ENCODE measurements at places on chromosomes 4 and X. TPM values are rescaled to one million over a fixed set of nuclear protein-coding genes. Genes with fewer than 3 reads are reported as not detected.

- no peak for DNase-seq
- no peaks in the 10 kb centered on the region for H3K36me3 ChIP-seq
- H3K27me3 ChIP-seq: no peaks in the 10 kb centered on the region
- H3K4me3 ChIP-seq: no peak overlapping the region
- no peaks in the 10 kb centered on the region for H3K4me1 ChIP-seq
- no peak overlapping the region for H3K27ac ChIP-seq
Observed at GRCh38 chr4:112942077-112942476, 107.4 kb upstream of the ANK2 start.

DNA sequence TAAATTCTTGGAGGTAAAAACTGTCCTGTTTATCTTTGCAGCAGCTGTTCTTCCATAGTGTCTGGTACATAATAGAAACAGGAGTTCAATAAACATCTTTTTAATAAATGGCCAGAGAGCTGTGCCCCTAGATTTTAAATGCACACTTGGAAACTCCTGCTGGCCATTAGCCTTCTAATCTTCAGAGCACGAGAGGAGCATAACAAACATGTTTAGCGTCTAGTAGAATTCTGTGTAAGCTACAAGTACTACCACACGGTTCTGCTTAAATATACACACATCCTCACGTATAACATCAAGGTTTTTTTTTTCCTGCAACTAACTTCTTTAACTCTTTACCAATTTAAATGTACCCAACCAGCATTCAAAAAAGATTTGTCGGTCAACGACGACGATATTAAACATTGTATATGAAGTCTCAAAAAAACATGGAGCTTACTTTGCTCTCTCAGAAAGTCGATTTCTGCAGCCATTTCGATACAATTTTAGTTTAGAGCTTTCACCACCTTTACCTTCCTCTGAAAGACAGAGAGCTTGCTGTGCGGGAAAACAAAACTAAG lies 628 bp downstream of the SCLT1 start:
- peak overlapping the region; percentile 75 for H3K4me3 ChIP-seq
- H3K4me1 ChIP-seq: peaks cover 28% of the 10 kb centered on the region
- H3K36me3 ChIP-seq: no peaks in the 10 kb centered on the region
- DNase-seq: no peak

DNA sequence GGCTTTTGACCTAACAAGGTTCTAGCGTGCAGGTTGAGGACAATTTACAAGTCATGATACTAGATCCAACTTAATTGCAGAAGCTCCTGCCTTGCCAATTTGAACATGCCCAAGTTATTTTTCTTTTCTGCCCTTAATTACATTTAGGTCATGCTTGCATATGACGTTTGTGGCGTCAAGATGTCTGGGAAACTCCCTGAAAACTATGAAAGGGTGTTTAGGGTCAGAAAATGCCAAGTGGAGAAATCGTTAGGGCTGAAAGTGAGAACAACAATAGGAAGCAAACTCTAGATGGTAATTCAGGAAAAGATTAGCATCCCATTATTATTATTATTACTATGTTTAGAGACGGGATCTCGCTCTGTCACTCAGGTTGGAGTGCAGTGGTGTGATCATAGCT lies 38.2 kb upstream of the PLAC8 start:
- H3K4me3 ChIP-seq: no peak overlapping the region
- H3K27ac ChIP-seq: no peak overlapping the region
- no peaks in the 10 kb centered on the region for H3K4me1 ChIP-seq
- no peaks in the 10 kb centered on the region for H3K27me3 ChIP-seq

- H3K4me1 ChIP-seq: no peaks in the 10 kb centered on the region
- no peaks in the 10 kb centered on the region for H3K27me3 ChIP-seq
- no peaks in the 10 kb centered on the region for H3K36me3 ChIP-seq
Observed at GRCh38 chr4:39427520-39428114, 20.9 kb downstream of the KLB start.

DNA sequence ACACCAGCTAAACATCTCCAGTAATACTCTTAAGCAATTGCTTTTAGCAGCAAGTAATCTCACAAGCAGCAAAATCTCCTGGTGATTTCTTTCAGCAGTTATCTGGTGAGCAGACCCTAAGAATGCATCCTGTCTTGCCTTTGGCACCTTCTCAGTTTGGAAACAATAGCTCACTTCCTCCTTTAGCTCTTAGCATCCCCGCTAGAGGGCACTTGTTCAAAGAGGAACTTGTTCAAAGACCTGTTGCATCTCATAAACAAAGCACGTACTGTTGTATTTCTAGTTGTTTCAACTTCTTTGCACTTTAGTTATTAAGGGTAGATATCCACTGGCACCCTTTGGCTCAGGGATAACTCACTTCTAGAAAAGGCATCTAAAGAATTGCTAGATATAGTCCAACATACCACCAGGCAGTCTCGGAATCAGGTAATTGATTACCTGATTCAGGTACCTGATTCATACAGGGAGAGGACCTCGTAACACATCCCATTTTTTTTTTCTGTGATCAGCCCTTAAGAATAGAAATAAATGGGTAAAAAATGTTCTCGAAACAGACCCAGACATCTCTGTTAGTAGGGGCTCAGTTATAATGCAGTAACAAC lies 81.9 kb upstream of the QRFPR start:
- H3K4me3 ChIP-seq: no peak overlapping the region
- no peak for DNase-seq
- no peaks in the 10 kb centered on the region for H3K36me3 ChIP-seq
- no peaks in the 10 kb centered on the region for H3K4me1 ChIP-seq
- no peaks in the 10 kb centered on the region for H3K27me3 ChIP-seq
- H3K27ac ChIP-seq: no peak overlapping the region

DNA sequence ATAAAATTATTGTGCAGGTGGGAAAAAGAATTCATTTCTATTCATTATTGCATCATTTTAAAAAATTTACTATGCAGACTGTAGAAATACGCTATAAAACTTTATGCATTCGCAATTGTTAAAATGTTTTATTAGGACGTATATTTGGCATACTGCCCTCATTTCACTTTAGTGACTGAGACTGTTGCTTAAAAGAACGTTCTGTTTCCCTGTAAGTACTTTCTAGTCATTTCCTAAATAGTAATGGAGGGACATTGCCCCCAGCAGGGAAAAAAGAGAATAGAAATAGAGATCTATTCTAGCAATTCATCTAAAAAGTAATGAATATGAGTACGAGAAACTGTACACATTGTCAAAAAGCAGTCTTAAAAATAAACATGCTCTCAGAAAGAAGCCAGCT lies 1295.8 kb upstream of the TENM3 start:
- no peak for DNase-seq
- no peaks in the 10 kb centered on the region for H3K4me1 ChIP-seq
- no peaks in the 10 kb centered on the region for H3K27me3 ChIP-seq

DNA sequence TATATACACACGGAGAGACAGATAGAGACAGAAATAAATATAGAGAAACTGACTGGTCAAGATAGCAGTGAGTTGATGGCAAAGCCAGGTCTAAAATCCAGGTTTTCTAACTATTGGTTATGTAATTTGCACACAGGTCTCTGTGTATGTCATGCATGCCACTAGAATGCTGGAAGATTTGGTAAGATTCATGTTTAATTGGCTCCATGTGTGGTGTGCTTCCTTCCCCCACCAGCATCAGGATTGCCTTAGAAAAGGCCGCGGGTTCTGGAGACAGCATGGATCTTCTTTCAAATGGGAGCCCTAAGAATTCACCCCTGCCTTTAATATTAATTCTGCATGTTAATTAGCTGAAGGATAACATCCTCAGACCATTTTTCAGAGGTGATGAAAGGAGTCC lies 31.3 kb downstream of the HAND2 start:
- DNase-seq: no peak
- no peaks in the 10 kb centered on the region for H3K27me3 ChIP-seq
- H3K4me3 ChIP-seq: no peak overlapping the region
- no peak overlapping the region for H3K27ac ChIP-seq

DNA sequence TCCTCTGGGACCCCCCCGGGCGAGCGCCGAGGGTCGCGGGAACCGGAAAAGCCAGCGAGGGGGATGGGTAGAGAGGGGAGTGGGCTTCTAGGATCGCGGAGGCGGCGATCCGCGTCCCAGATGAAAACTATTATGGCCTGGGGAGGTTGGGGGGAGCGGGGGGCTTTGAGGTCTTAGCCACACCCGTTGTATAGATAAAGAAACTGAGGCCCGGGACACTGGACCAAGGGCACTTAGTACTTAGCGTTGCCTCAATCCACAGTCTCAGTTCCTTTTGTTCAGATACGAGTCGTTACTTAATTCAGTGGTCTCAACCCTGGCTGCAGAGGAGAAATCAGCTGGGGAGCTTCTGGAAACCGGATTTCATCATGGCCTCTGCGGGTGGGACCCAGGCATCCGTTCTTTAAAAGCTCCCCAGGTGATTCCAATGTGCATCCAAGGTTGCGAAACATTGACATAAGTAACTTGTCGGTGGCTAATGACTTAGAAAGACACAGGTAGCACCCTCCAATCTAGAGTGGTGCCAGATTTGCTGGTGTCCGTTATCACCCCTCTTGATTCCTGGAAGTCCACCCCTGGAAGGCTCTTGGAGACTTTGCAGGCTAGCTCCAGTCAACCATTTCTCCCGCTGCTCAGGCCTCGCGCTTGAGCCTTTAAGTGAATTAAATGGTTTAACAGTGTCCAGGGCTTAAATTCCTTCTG lies 90.7 kb downstream of the GEMIN8 start:
- no peaks in the 10 kb centered on the region for H3K36me3 ChIP-seq
- peak overlapping the region; percentile 37 for H3K4me3 ChIP-seq
- peaks cover 4% of the 10 kb centered on the region for H3K4me1 ChIP-seq
- no peaks in the 10 kb centered on the region for H3K27me3 ChIP-seq
- no peak for DNase-seq
- peak overlapping the region; percentile 24 for H3K27ac ChIP-seq

DNA sequence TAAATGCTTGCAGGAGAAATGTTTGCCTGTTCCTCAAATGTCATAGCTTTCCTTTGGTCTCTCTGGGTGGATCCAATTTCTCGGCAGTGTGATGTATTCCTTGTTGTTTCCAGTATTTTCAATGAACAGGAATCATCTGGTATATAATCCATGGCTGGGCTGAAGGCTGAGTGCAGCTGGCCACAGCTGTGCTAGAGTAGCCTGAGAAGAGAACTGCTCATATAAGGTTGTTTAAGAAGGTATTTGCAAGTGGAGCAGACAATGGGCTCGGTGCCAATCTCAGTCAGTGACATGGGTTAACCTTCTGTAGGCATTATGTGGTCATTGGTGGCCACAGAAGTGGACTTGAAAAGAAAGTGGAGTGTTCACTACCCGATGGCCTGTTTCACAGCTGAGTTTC lies 390.3 kb downstream of the SPRY1 start:
- no peak for DNase-seq
- no peak overlapping the region for H3K4me3 ChIP-seq
- no peaks in the 10 kb centered on the region for H3K27me3 ChIP-seq
- H3K4me1 ChIP-seq: peaks cover 10% of the 10 kb centered on the region

DNA sequence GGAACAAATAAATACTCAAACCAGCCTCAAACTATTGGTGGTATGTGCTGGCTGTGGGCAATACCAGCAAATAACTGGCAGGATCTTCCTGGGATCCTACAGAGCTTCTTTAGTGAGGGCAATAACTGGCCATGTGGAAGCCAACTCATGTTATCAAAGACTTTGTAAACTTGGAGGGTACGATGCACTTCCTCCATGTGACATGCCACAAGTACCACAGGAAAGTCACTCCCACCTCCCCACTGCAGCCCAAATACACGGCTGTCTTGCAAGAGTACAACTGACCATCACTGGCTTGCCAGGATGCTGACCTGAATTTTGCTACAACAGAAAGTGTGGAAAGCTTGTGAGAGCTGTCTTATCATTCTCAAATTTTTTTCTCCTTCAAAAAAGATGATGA lies 93.3 kb upstream of the MAML3 start:
- H3K27ac ChIP-seq: no peak overlapping the region
- no peaks in the 10 kb centered on the region for H3K27me3 ChIP-seq
- H3K4me3 ChIP-seq: no peak overlapping the region
- H3K36me3 ChIP-seq: no peaks in the 10 kb centered on the region
- H3K4me1 ChIP-seq: peaks cover 30% of the 10 kb centered on the region

- no peaks in the 10 kb centered on the region for H3K4me1 ChIP-seq
- no peak overlapping the region for H3K4me3 ChIP-seq
- H3K27ac ChIP-seq: peak overlapping the region; percentile 26
- no peak for DNase-seq
Observed at GRCh38 chr4:38926896-38927295, 59.3 kb downstream of the FAM114A1 start.

DNA sequence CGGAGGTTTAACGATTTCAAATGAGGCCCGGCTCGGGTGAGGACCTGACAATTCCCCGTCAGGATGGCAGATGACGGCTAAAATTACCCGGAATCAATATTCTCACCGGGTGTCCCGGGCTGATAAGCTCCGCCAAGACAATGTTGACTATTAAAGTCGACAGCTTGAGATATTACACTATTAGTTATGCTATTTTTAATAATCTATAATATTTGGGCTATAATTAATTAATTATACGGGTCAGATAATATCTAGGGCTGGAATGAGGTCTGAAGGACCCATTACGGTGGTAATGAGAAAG lies 9.4 kb upstream of the NKX1-1 start:
- H3K4me3 ChIP-seq: no peak overlapping the region
- H3K27me3 ChIP-seq: peaks cover 4% of the 10 kb centered on the region
- no peaks in the 10 kb centered on the region for H3K4me1 ChIP-seq
- H3K27ac ChIP-seq: no peak overlapping the region

DNA sequence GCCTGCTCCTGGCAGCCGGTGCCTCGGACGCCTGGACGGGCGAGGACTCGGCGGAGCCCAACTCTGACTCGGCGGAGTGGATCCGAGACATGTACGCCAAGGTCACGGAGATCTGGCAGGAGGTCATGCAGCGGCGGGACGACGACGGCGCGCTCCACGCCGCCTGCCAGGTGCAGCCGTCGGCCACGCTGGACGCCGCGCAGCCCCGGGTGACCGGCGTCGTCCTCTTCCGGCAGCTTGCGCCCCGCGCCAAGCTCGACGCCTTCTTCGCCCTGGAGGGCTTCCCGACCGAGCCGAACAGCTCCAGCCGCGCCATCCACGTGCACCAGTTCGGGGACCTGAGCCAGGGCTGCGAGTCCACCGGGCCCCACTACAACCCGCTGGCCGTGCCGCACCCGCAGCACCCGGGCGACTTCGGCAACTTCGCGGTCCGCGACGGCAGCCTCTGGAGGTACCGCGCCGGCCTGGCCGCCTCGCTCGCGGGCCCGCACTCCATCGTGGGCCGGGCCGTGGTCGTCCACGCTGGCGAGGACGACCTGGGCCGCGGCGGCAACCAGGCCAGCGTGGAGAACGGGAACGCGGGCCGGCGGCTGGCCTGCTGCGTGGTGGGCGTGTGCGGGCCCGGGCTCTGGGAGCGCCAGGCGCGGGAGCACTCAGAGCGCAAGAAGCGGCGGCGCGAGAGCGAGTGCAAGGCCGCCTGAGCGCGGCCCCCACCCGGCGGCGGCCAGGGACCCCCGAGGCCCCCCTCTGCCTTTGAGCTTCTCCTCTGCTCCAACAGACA lies 4.4 kb downstream of the SOD3 start:
- H3K4me1 ChIP-seq: peaks cover 44% of the 10 kb centered on the region
- peak overlapping the region; percentile 27 for H3K4me3 ChIP-seq
- peak overlapping the region; percentile 62 for H3K27ac ChIP-seq
- no peaks in the 10 kb centered on the region for H3K36me3 ChIP-seq

- H3K4me3 ChIP-seq: no peak overlapping the region
- no peak for DNase-seq
- no peaks in the 10 kb centered on the region for H3K27me3 ChIP-seq
- no peak overlapping the region for H3K27ac ChIP-seq
Observed at GRCh38 chrX:84666086-84666485, 163.8 kb upstream of the HDX start.

The IRF2 gene
- total RNA-seq: 18.7 TPM

The TTC29 gene
- not detected for total RNA-seq

The LRIT3 gene
- total RNA-seq: not detected

The BEX5 gene
- not detected for total RNA-seq

The C4orf50 gene
- total RNA-seq: 0.49 TPM

The C1QTNF7 gene
- total RNA-seq: 12.0 TPM

The SPANXB1 gene
- not detected for total RNA-seq

The CT45A2 gene
- not detected for total RNA-seq

Measured in vagina (tissue), 2 donors.